ENCODE measurements at places on chromosomes 5 and 9.
A peak's percentile ranks its signal among the peaks of the same experiment; 100 is the strongest.

GRCh38 chr5:61207884-61208283, 45.6 kb upstream of the SMIM15 start:
- no peak for DNase-seq

- DNase-seq, result no peak
Observed at GRCh38 chr5:116378777-116379121, 195.9 kb downstream of the SEMA6A start.

DNA sequence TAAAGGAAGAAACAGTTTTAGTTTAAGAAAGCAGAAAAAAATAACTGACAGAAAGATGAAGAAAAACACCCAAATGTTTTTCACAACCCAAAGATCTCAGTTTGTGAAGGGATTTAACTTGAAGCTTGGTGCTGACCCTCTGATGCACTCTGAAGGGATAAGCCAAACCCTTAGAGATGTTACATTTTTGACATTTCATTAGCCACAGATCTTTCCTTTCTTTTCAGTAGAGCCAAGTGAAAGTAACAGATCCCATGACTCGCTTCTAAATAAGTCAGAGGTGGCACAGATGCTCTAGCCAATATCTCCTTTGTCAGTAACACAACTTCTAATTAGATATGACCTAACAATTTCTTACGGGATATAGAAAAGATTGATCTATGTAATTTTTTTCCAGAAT, 394.5 kb upstream of the EDIL3 start:
- no peak for DNase-seq

DNA sequence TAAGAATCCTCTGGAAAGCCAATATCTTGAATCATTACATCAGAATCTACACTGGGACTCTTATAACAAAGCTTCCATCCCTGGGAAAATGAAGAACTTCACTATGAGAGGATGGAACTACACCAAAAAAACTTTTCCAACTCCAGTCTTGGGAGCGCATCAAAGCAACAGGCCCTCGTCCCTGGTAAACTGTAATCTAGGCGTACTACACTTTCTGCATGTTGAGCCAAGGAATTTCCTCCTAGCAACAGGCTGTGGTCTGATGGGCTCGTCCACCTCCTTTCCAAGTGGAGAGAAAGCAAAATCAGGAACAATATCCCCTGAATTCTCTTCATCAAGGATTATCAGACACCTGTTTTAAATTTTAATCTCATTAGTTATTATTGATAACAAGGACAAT, 94.1 kb downstream of the NFIB start:
- no peak for DNase-seq

- peak; percentile 86 for DNase-seq
Observed at GRCh38 chr5:149666212-149666852, 63.8 kb upstream of the PPARGC1B start.

GRCh38 chr5:138844125-138844461, 31.0 kb downstream of the LRRTM2 start:
- no peak for DNase-seq

DNA sequence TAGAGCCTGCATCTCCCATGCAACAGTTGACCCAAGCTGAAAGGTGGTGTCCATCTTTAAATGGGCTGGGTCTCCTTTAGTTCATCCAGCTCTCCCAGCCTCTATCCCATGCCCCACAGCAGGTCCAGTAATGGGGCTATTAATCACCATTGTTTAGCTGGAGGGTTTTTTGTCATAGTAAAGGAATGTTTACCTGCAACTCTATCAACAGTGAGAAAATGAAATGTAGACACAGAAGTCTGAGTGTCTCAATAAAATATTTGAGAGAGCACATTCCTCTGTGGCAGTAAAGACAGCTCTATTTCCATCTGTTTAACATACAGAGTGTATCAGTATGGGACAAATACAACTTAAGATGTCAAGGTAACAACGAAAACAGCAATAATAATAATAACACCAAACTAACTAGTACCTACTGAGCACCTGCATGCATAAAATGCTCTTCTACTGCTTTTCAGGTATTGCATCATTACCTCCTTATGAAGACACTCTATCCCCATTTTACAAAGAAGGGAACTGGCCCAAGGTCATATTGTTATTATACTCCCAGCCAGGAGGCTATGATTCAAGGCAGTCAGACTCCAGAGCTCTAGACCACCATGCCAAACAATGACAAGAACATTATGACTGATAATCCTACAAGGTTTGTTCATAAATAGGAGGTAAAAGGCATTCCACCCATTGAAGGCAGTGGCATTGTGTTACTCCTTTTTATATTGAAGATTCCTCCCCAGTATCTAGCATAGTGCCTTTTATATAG, 21.0 kb upstream of the C5orf58 start:
- DNase-seq, result no peak
